Ovary (tissue), 10 donors: ENCODE measurements at places on chromosomes 16 and 17. TPM values are rescaled to one million over a fixed set of nuclear protein-coding genes. Genes with fewer than 3 reads are reported as not detected.

DNA sequence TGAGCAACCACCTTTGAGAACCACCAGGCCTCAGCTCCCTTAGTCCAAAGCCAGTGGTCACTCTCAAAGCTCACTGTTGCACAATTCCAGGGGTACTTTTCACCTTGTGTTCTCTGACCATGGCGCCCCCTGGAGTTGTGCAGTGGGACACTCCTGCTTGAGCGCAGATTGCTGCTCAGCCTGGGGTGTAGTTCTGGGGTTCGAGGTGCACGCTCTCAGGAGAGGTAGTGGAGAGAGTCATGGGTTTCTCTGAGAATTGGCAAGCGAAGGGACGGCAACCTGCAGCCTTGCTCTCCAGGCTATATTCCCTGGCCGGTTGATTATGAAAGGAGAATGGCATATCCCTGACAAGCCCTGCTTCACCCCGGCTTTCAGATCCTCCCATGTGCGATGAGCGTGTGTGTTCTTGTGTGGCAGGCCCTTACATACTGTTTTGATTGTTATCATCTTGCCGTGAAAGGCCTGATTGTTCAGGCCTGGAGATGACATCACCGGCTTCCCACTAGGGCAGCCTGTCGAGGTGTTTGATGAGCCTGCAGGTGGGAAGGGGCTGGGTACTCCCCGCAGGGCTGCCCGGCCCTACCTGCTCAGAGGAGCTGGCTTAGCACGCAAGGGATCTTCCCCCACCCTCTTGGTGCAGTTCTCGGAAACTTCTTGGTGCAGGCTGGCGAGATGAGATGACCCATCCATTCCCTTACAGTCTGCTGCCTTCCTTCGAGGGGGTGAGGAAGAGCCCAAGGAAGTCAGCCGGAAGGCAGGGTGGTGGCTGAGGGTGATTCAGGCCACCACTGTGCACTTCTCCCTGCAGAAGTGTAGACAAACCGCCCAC is 431.2 kb downstream of the SLC39A11 start:
- DNase-seq = no peak

GRCh38 chr17:65455972-65456343 is 105.5 kb downstream of the AXIN2 start:
- DNase-seq = peak; percentile 15

- no peak for DNase-seq
Measured at GRCh38 chr16:83685615-83686165, 122.1 kb upstream of the HSBP1 start.

The SHPK gene
- total RNA-seq = 13.0 TPM

- no peak for DNase-seq
Measured at GRCh38 chr17:76381633-76382350, 2.6 kb upstream of the SPHK1 start.

The TBC1D3E gene
- not detected for total RNA-seq

The CHST5 gene
- total RNA-seq = 1.00 TPM

DNA sequence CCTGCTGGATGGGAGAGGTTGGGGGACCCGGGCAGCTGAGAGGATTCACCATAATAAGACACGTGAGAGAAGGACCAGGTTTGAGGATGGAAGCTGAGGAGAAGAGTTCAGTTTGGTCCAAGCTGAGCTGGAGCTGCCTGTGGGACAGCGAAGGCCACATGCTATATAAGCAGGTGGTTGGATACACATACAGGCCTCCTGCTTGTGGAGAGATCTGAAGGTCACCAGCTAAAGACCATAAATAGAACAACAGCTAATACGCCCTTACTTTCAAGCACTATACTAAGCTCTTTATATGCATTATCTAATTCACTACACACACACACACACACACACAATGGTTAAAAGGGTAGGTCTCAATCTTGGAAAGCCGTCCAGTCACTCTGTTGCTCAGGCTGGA is 32.1 kb downstream of the DUSP14 start:
- no peak for DNase-seq

DNA sequence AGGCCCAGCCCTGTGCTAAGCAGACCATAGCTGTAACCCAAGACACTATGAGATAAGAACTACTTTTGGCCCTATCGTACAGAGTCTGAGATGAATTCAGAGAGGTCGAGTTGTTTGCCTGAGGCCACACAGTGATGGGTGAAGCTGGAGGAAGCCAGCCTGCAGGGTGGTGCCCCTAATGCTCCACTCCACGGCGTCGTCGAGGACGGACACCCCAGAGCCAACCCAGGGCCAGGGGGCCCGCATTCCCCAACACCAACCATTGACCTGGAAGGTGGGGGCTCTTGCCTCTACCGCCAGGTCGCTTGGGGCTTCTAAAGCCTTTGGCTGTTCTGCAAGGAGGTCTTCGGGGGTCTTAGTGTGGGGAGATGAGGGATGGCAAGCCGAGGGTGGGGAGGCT is 84.1 kb downstream of the IRF8 start:
- DNase-seq = no peak

The SP6 gene
- total RNA-seq = 1.0 TPM

DNA sequence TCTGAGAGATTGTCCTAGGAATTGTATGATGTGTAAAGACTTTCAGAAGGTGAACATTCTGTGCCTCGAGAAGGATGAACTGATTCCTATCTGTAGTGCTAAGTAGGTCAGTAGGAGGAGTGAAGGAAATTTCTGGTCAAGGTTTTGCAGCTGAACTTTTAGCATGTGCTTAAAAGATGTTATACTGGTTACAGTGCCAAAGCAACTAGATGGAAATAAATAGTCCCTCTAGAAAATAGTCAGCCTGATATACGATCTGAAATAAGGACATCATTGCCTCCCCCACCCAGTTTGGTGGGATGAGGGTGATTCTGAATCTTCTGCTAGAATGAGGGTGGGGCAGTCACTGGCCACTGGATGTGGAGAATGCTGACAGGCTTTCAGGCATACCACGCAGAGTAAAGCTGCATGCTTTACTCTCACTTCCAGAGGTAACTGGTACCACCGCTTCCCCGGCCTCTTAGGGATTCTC is 57.2 kb upstream of the VPS4A start:
- DNase-seq = no peak

GRCh38 chr16:69113216-69113615 is 7.8 kb downstream of the HAS3 start:
- no peak for DNase-seq

The OR1E2 gene
- not detected for total RNA-seq
